ENCODE measurements at places on chromosomes 2 and 18. TPM values are rescaled to one million over a fixed set of nuclear protein-coding genes. Genes with fewer than 3 reads are reported as not detected.
A peak's percentile ranks its signal among the peaks of the same experiment; 100 is the strongest.

Gene DOK6
- total RNA-seq = 4.9 TPM

Gene VPS4B
- total RNA-seq = 85.8 TPM

Gene ACADL
- 9.0 TPM for total RNA-seq

Gene GLI2
- 9.8 TPM for total RNA-seq

Gene RFX8
- not detected for total RNA-seq

Gene C18orf54
- total RNA-seq = 3.1 TPM

Gene DSC1
- total RNA-seq = not detected

Gene EGR4
- not detected for total RNA-seq

DNA sequence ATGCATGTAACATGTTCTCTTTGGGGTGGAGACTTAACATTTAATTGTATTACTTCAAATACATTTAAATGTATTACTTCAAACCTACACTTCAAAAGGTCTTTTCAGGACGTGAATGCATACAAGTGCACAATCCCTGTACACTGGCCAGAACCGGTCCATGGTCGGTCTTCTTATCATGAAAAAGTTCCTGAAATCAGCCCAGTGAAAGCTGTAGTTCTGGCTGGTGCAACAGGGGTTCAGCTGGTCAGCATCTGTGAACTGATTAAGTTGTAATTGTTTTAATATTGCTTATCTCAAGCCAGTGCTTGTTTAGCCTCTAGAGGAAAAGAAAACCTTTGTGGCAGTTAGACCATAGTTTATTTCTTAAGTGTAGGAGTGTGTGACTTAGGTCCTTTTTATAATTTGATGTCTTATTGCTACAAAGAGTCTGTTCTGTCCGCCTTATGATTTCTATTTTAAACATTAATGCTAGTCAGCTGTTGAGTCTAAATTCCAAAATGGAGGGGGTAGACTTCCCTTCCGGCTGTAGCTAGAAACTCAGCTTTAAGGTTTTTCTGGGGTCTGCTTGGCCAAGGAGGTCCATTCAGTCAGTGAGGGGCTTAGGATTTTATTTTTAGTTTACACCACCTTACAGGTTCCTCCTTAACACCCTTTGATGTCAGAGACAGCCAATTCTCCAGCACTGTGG is 768 bp upstream of the CYBRD1 start:
- DNase-seq = no peak

GRCh38 chr18:31056296-31056695 is 13.8 kb upstream of the DSC3 start:
- DNase-seq = no peak

- no peak for DNase-seq
Measured at GRCh38 chr18:79239631-79240030, 156.1 kb upstream of the NFATC1 start.

- no peak for DNase-seq
Measured at GRCh38 chr2:23385748-23386338, 864 bp downstream of the KLHL29 start.

DNA sequence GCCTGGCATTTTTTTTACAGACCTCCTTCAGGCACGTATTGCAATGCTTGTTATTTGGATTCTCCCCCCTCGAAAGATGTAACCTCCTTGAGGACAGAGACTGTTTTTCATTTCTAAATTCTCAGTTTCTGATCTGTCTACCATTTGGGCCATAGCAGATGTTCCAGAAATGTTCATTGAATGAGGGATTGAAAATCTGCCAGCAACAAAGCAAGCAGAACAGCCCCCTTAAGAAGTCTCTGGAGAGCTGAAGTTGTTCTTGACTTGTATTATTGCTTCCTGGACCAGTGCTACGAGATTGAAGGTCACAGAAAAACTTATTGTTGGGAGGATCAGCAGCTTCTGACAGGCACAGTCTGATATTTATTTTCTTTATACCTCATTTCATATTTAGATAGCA is 355.5 kb downstream of the EPHA4 start:
- DNase-seq = no peak

GRCh38 chr2:62339413-62339812 is 143.5 kb downstream of the B3GNT2 start:
- DNase-seq = no peak

- DNase-seq = peak; percentile 25
Measured at GRCh38 chr2:236637686-236638569, 68.3 kb downstream of the ACKR3 start.

DNA sequence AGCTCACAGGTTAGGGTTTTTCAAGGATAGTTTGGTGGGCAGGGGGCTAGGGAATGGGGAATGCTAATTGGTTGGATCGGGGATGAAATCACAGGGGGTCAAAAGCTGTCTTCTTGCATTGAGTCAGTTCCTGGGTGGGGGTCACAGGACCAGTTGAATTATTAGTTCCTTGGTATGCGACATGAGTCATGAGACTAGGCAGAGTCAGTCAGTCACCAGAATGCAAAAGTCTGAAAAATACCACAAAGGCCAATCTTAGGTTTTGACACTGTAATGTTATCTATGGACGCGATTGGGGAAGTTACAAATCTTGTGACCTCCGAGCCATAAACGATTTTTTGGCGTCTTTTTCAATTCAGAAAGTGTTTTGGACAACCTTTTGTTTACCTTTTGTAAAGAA is 101.2 kb downstream of the ZNF519 start:
- no peak for DNase-seq

GRCh38 chr18:51168960-51169662 is 28.4 kb downstream of the MEX3C start:
- DNase-seq = no peak

- no peak for DNase-seq
Measured at GRCh38 chr2:86194751-86195054, 559 bp downstream of the IMMT start.

DNA sequence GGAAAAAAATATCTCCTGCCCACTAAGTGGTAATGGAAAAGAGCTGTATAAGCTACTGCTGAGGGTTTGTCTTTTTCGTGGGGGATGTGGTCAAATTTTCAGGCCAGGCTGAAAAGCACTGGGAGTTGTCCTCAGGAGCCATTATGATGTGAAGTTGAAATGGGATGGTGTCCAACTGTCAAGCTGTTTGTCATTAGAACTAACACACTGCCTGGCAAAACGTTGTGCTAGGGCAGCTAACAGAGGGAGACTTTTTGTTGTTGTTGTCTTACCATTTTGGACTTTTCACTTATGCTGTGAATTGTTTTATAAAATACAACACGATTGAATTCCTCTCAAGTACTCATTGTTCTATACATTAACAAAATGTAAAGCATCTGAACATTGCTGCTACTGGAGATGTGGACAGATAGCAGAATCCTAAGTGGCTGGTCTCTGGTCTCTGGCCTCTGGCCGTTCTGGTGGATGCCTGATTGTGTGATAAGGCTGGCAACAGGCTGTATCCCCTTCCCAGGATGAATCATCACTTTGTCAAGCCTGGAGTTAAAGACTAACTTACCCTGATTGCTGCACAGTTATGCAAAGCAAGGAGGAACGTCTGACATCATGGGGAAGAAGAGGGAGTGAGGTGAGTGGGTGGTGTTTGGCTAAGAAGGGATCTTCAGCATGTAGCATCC is 2.3 kb downstream of the MYO1B start:
- DNase-seq = no peak

DNA sequence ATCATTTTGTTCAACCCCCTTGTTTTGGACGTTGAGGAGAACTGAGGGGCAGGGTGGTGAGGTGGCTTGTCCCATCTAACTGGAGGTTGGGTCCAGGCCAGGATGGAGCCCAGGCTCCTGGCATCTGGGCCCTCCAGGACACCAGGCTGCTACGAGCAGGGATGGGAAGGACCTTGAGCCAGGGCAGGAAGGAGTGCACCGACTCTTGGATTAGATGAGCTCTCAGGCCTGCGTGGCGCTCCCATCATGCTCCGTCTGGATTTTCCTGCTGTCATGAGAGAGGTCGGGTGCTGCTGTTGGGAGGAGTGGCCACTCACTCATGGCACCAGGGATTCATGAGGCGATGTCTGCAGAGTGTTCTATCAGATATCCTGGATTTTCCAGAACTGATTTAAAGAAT is 18.3 kb upstream of the ALLC start:
- DNase-seq = no peak

DNA sequence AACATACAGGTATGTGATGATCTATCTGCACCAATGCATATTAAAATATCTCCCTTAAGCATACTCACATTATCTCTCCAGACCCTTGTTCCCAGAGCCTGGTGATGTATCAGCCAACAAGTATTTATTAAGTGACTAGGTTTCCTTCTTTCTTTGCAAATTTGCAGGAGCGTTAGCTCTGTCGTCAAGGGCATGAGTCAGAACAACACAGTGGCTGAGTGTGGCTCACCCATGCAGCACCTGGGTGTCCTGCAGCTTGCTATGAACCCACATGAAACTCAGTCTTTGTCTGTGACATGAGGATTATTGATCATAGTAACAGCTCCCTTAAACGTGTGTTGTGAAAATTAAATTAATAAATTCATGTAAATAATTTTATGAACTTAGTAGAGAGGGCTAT is 96.6 kb downstream of the PIEZO2 start:
- DNase-seq = no peak

DNA sequence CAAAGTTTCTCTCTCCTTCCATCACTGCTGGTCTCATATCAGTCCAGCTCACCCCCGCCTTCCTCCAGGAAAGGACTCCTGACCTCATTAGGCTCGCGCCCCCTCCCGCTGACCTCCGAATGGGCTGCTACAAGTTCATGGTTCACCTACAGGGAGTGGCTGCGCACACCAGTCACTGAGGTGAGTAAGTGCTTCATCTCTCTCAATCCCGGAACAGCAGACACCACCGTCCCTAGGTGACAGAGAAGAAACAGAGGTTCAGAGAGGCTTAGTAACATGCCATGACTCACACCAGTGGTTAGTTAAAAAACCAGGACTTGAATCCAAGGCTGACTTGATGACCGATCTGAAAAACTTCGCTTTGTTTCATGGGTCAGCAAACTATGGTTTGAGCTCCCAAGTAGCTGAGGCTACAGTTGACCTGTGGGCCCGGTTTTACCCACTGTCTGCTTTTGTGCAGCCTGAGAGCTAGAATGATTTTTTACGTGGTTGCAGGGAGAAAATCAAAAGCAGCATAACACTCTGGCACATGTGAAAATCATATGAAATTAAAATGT is 42.0 kb downstream of the ZFP36L2 start:
- no peak for DNase-seq

GRCh38 chr2:226782092-226782713 is 17.4 kb downstream of the IRS1 start:
- DNase-seq = no peak

Data from ureter (tissue), 1 donor.